ENCODE measurements at places on chromosomes 4 and X. TPM values are rescaled to one million over a fixed set of nuclear protein-coding genes. Genes with fewer than 3 reads are reported as not detected.
A peak's percentile ranks its signal among the peaks of the same experiment; 100 is the strongest.

FAM9C gene
- total RNA-seq = not detected

DCAF12L2 gene
- not detected for total RNA-seq

CMC4 gene
- 8.3 TPM for total RNA-seq

BEND2 gene
- not detected for total RNA-seq

PFKFB1 gene
- total RNA-seq = 24.0 TPM

XAGE2 gene
- total RNA-seq = not detected

GRCh38 chr4:8860096-8860891 is 11.3 kb downstream of the HMX1 start:
- DNase-seq = no peak

- DNase-seq = no peak
Observed at GRCh38 chrX:136318156-136318555, 17.4 kb downstream of the ADGRG4 start.

GRCh38 chr4:19557161-19557560 is 694.5 kb upstream of the SLIT2 start:
- no peak for DNase-seq

- no peak for DNase-seq
Observed at GRCh38 chrX:135435139-135435922, 13.6 kb downstream of the SMIM10L2A start.

DNA sequence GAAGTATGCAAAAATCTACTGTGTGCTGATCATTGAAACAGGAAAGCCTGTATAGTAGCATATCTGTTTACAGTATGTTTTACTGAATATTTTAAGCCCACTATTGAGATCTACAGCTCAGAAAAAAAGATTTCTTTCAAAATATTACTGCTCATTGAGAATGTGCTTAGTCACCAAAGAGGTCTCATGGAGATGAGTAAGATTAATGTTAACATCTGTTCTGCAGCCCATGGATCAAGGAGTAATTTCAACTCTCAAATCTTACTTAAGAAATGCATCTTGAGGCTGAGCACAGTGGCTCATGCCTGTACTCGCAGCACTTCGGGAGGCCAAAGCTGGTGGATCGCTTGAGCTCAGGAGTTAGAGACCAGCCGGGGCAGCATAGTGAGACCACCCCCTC is 3.3 kb downstream of the RNF4 start:
- no peak for DNase-seq

GRCh38 chr4:43853565-43854264 is 594.9 kb downstream of the KCTD8 start:
- DNase-seq = no peak

DNA sequence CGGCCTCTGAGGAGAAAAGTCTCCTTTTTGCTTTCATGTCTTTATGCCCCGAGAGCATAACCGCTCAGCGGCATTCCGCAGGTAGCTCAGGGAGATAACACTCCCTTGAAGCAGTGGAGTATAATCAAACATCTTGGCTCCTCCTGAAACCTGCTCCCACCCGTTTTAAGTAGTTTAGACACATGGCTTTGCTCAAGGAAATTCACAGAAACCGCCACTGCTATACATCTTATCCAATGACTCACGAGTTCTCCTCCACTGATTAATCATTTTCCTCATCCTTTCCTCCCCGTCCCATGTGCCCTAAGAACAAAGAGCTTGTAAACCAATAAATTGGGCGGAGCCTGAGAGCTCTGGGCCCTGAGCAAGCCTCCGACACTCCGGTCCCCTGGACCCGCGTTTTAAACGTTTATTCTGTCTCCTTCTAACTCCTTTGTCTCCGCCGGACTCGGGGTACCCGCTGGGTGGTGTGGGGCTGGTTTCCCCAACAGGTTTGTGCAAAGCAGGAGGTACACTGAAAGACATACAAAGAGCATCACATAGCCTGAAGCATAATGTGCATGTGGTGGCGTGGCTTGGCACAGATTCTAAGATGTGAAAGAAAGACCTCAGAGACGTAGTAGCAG is 401.2 kb downstream of the TLL1 start:
- DNase-seq = no peak

DNA sequence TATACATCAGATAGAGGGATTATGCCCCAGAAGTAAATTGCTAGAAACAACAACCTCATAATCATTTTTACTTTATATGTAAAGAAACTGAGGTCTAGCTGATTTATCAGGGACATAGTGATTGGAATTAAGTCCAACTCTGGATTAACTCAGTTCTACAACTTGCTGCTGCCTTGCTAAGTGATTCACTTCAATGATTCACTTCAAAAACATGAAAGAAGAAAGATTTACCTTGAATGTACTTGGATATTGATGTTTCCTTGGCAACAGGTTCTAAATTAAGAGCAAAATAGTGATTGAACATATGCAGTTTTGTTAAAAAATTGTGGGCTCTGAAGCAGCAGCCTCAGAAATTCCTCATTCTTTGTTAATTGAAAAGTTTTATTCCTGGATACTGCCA is 99.8 kb upstream of the H2AZ1 start:
- DNase-seq = no peak

GRCh38 chr4:98733601-98734000 is 75.2 kb upstream of the TSPAN5 start:
- DNase-seq = no peak

DNA sequence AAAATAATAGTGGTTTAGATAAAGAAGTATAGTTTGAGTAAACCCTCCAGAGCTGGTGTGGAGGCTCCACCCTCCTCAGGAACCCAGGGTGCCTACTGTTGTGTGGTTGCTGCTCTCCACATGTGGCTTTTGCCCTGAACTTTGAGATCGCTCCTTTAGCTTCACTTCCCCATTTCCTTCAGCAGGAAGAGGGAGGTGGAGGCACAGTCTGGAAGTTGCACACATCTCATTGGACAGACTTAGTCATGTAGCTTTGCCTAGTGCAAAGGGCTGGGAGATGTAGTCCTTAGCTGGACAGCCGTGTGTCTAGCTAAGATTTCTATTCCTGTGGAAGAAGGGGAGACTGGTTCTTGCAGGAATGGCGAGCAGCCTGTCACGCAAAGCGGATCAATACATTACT is 37.9 kb downstream of the RGS12 start:
- peak; percentile 29 for DNase-seq

DNA sequence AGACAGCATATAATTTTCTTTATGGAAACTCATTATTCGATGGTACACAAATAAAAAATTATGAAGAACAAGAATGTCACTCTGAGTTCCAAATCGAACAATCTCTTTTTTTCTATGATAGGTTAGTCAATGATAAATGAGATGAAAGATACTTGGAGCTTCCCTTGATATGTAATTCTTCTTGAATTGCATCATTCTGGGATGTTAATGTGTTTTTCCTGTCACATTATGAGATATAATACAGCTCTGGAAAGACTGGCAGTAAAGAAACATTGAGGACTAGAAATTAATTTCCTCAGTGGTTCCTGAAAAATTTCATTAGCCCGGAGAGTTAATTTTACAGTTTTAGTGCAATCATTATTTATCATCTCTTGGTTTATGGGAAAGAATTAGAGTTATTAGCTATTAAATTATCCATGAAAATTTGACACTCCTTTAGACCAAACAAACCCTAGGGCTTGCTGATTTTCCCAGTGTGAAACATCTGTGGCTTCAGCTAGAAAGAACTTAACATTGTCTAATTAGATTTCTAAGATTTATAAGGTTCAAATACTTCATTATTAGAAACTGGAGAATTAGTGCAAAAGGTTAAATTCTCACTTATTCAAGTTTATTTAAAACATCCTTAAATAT is 1546.6 kb upstream of the TENM3 start:
- DNase-seq = no peak

DNA sequence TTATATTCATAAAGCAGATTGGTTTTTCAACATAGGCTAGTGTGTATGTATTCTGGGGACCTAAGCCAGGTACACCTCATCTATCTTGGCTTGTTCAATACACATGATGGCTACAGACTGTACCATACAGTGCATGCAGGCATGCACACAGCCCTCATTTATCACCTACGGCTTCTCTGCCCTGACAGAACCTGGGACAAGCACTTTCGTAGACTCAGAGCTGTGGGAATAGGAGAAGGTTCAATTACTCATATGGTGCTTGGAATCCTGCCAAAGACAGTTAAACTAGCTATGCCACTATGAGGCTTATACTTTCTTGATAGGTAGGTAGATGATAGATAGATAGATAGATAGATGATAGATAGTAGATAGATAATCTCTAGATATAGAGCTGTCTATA is 457.2 kb downstream of the GALNTL6 start:
- no peak for DNase-seq

DNA sequence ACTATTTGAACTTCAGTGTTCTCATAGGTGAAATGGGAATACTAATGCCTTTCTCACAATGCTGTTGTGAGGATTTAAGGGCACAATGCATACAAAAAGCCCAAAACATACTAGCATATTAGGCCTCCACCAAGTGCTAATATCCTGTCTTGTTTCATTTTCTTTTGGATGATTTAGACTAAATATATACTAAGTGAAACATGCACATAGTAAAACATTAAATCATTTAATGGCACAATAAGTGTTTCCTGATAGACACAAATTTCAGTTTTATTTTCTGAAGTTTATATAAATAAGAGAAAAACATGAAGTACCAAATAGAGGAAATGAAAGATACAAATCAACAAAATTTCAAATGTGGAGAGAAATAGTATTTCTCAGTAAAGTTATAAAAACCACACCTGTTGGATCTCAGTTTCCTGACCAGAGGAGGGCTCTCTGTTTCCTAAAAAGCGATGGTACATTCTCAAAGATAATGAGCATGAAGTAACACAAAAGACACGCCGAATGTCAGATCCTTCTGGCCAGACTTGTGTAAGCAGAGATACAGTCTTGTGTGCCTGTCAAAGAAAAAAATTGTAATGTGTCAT is 25.1 kb downstream of the DDX60 start:
- DNase-seq = no peak

DNA sequence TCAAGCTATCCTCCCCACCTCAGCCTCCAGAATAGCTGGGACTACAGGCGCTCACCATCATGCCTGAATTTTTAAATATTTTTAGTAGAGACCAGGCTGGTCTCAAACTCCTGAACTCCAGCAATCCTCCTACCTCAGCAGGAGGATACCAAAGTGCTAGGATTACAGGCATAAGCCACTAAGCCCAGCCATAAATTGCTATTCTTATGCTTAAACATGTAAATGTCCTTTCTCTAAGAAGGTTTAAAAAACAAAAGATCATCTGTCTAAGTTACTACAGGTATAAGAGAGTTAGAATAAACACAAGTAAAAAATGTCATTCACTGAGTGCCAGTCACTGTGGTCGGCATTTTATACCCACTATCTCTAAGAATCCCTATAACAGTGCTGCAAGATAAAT is 28.3 kb downstream of the PRMT9 start:
- DNase-seq = no peak

DNA sequence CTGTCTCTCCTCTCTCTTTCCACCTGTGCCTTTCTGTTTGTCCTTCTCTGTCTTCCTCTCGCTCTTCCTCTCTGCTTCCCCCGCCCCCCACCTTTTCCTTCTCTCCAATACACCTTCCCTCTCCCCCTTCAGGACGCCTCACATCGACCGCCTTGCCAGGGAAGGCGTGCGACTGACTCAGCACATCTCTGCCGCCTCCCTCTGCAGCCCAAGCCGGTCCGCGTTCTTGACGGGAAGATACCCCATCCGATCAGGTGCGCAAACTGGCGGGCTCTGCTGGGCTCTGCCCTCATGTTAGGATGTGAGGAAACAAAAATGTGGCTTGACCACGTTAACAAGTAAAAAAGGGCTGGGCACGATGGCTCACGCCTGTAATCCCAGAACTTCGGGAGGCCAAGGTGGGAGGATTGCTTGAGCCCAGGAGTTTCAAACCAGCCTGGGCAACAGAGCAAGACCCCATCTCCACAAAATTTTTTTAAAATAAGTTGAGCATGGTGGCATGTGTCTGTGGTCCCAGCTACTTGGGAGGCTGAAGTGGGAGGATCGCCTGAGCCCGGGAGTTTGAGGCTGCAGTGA is 35.2 kb downstream of the ARSF start:
- DNase-seq = no peak

DNA sequence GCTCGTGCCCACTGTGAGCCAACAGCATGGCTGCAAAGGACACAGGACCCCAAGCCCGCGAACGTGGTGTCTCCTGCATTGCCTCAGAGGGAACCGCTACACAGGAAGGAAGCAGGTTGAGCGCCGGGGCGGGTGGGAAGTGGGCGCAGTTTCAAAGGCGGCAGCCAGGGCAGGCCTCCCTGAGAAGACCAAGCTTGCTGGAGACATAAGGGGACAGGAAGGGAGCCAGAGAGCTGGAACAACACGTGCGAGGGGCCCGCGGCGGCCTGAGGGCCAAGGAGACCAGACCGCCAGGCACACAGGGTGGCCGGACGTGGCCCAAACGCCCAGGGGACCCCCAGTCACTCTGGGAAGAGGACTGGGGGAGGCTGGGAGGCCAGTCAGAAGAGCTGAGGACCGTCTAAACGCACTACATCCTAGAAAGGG is 32.0 kb downstream of the CTBP1 start:
- DNase-seq = no peak

Data from left lobe of liver (tissue), 2 donors.